NT2/D1 (cell line): ENCODE measurements at places on chromosomes 6 and 20.
A peak's percentile ranks its signal among the peaks of the same experiment; 100 is the strongest.

GRCh38 chr20:47727909-47728361, 57.3 kb downstream of the SULF2 start:
- DNase-seq = no peak

GRCh38 chr20:59013031-59013951, 5.9 kb upstream of the TUBB1 start:
- no peak for DNase-seq

GRCh38 chr6:167573461-167574215, 248.8 kb downstream of the TTLL2 start:
- no peak for DNase-seq

DNA sequence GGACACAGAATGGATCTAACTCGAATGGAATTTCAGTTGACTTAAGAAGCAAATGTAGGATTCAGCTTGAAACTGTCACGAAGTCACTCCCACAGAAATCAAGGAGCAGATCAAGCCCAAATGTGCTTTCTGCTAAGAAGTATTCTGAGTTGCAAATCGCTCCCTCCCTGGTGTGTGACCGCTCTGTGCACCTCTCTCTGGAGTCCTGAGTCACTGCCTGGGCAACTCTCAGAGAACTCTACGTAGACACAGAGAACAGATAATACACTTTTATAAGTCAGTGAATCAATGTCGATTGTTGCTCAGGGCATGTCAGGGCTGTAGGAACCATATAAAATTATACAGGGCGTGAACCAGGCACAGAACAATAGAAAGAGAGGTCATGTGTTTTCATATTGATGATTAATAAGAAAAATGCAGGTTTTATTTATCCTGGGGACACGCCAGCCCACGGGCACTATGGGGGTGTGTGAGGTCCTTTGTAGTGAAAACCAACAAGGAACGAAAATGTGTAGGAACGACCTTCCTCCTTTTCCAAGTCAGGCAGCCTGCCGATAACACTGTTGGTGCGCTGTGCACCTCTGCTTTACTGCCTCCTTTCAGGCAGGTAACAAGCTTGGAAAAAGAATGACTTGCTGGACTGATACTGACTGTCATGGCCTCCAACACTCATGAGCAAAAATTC, 248.1 kb upstream of the FOXQ1 start:
- no peak for DNase-seq

- no peak for DNase-seq
These were observed 17.3 kb downstream of the GGTLC1 start for GRCh38 chr20:23971310-23971709.

DNA sequence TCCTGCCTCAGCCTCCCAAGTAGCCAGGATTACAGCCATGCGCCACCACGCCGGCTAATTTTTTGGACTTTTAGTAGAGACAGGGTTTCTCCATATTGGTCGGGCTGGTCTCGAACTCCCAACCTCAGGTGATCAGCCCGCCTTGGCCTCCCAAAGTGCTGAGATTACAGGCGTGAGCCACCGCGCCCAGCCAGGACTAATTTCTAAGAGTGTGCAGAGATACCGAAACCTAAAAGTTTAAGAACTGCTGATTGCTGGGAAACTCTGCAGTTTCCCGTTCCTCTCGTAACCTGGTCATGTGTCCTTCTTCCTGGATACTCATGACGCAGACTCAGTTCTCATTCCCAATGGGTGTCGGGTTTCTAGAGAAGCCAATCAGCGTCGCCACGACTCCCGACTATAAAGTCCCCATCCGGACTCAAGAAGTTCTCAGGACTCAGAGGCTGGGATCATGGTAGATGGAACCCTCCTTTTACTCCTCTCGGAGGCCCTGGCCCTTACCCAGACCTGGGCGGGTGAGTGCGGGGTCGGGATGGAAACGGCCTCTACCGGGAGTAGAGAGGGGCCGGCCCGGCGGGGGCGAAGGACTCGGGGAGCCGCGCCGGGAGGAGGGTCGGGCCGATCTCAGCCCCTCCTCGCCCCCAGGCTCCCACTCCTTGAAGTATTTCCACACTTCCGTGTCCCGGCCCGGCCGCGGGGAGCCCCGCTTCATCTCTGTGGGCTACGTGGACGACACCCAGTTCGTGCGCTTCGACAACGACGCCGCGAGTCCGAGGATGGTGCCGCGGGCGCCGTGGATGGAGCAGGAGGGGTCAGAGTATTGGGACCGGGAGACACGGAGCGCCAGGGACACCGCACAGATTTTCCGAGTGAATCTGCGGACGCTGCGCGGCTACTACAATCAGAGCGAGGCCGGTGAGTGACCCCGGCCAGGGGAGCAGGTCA, at the start of gene HLA-E:
Gene HLA-E, plus strand, starts transcription at position 429 of the 945 bp plus-strand sequence. Its CDS starts 23 bp downstream, at position 452.
- peak; percentile 95 for DNase-seq

- DNase-seq = no peak
These were observed 275.1 kb downstream of the GRIK2 start for GRCh38 chr6:101668496-101669030.

DNA sequence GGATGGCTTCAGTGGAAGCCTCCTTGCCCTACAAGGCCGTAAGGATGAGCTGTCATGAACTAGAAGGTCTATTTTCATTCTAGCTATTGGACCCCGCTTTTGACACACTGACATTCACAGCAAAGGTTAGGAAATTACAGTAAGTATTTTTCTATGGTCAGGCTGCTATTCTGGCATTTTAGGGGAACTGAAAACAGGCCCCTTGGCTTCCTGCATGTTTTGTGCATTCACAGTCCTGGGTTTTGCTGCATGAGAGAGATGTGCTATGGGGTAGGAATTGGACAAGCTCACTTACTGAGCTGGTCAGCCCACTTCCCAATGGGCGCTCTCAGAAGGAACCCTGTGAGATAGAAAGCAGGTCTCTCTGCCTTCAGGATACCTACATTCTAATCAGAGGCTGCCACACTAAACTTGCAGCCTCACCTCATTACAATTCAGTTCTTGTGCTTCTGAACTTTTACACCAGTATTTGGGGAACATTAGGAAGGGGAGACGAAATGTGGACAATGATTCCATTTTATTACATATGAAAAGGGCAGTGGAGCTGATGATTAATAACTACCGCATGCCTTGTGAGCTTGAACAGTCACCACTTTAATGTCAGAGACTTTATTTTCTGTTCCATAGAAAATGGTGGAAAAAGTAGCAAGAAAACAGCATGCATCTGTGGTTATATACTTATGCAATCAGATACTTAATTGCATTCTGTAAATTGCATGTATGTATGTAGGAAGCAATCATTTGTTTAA, 86.6 kb upstream of the TAB2 start:
- DNase-seq = no peak

DNA sequence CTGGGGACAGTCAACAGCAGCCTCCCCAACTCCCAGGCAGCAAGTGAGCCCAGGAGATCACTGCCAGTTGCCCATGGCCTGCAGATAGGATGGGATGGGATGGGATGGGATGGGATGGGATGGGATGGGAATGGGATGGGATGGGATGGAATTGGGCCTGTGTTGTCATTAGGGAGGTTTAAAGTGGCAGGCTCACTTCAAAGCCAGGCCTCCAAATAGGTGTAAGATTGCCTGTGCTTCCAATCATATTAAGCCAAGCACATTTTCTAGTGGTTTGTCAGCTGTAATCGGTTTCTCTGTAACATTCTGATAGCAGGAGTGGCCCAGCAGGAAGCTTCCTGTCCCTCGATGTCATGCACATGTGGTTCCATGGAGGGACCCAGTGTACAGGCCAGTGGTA, 82.7 kb upstream of the NXT1 start:
- no peak for DNase-seq

DNA sequence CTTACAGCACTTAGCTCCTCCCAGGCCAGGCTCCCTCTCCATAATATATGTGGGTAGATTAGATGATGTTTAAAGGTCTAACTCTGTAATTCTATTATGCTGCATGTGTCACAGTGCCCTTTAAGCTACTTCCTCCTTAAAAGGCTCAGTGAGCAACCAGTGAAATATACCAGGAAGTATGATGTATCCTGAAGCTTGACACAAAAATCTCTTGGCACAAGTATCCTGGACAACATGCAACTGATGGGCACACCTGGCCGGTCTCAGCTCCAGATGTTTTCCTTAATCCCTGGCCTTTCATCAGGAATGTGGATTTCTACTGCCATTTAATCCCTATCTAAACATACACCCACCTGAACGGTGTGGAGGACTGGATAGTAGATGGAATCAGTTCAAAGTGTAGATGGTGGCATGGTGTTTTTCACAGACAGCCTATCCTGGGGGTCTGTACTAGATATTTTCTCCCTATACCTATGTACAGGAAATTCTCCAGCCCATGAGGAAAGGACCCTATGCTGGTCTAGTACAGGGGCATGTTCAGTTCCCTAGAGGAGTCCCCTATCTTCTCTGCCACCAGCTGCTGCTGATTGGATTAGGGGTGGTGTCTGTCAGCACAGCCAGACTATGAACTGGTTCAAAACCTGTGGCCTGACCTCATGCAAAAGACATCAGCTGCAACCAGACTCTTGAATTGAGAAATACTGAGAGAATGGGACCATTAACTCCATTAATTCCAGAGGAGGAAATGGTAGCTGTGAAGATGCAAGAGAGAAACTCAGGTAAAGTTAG, 59.4 kb upstream of the CITED2 start:
- no peak for DNase-seq

DNA sequence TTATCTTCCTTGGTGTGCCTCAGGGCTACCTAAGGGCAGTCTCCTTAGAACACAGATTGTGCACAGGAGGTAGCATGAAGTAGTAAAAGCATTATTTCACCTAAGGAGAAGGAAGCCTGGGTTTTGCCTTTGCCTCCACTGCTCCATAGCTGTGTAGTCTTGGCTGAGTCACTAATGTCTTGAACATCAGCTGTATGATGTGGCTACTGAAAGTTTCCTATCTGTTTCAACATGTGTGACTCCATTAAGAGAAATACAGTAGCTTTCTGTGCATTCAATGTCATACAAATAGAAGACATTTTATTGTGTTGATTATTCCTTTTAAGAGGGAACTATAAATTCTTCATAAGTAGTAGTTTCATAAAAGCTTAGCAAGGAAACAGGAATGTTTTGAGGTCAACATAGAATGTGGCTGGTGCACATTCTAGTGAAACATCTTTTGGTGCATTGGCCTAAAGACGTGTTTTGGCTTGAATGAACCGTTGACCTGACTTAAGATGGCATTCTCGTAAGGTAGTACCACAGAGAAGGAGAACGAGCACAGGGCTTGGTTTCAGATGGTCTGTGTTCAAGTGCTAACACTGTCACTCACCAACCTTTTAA, 70.6 kb downstream of the CTNNBL1 start:
- no peak for DNase-seq

DNA sequence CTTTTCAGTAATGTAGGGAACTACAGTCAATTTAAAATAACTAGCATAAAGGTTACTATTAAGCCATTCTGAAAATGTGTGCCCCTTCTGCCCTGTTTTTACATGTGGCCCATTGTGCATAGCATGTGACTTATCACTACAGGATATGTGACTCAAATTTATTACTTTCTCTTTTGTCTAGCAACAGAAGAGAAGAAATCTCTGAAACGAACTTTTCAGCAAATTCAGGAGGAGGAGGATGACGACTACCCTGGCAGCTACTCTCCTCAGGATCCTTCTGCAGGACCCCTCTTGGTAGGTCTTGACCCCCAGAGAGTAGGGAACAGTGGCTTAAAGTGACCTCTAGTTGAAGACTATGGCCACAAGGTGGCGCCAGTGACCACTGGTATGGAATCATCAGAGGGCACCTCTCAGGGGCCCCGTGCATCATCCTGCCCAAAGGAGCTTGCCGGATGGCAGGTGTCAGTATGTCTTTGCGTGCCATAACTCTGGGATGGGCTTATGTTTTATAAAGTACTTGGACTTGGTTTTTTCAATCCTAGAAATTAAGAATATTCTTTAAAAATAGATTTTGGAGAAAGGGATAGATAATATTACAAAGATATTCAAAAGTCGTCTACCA, 23.9 kb downstream of the RPRD1B start:
- peak; percentile 80 for DNase-seq

DNA sequence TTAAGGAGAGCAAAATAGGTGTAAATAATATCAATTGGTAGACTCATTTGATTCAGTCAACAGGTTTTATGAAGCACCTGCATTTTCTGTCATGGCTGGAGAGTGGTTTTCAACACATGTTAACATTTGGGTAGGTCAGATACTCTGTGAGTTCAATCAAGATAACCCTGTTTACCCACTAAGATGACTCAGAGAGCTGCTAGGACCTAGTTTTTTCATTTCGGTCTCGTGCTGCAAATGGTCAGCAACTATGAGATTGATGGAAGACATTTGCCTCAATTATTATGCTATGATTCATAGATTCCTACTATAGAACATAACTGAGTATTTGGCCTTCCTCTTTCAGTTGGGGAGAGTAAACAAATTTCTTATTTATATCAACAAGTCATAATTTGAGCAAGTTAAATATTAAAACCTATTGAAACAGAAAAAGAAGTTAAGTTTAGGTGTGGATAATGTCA, 391.4 kb upstream of the CITED2 start:
- no peak for DNase-seq

- DNase-seq = no peak
These were observed 725.5 kb downstream of the TBC1D32 start for GRCh38 chr6:120608826-120609225.

GRCh38 chr6:29227235-29227634, 56.5 kb downstream of the OR2J2 start:
- no peak for DNase-seq

GRCh38 chr20:24379484-24379927, 89.9 kb upstream of the SYNDIG1 start:
- DNase-seq = no peak

DNA sequence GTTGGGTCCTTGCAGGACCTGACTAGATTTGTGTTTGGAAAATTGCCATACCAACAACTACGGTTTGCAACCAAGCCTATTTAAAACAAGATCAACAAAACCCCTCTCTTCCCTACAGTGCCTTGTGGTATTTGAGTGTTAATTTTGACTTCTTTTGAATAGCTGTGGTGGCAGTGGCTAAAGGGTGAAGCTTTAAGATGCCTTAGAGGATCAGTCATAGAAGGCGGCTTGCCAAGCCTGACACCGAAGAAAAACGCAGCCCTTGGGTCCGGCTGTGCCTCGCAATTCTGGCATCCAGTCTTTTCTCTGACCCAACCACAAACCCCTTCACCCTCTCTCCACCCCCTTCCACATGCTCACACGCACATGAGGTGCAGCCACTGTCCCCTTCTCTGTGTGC, 32.6 kb downstream of the BMP6 start:
- no peak for DNase-seq
